ENCODE measurements at places on chromosomes 2 and 18.

GRCh38 chr2:153071090-153071489 is 352.7 kb downstream of the ARL6IP6 start:
- no peak for DNase-seq

- no peak for DNase-seq
These were observed 433.2 kb upstream of the RGPD4 start for GRCh38 chr2:107393516-107393915.

DNA sequence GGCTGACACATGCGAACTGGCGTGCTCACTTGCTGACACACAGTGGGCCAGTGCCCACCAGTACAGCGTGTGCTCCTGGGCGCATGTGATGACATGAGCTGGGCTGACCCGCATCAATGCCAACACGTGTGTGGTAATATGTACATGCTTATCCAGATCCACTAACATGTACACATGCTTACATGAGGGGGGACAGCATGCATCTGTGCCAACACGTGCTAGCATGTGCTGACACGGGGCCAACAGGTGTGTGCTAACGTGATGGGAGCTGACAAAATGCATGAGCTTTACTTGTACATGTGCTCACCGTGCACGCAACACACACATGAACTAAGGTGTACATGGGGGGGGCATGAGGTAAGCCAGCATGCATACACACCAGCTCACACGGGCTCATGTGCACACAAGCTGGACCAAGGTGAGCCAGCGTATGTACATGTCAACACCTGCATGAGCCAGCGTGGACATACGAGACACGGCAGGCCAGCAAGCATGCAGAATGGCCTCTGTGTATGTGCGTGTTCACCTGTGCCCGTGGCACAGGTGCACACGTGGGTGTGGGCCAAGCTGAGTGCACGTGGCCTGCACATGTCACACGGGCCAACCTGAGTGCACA is 28.5 kb downstream of the GPC1 start:
- peak; percentile 9 for DNase-seq

DNA sequence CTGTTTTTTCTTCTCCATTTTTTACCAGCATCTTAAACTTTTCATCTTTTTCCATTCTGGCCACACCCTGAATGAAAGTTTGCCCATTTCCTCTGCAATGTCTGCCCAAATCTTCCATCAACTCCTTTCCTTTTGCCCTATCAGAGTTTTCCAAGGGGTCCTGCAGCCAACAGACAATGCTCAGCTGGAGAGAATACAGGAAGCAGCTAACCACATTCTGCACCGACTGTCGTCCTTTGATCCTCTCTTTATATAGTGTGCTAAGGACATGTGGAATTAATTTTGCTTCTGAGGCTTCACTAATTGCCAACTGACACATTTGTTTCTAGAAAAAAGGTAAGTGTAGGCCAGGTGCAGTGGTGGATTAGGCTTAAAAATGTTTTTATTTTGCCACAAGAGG is 50.5 kb upstream of the DLX2 start:
- no peak for DNase-seq

- DNase-seq = no peak
These were observed 129.8 kb upstream of the FSIP2 start for GRCh38 chr2:185608799-185609198.

DNA sequence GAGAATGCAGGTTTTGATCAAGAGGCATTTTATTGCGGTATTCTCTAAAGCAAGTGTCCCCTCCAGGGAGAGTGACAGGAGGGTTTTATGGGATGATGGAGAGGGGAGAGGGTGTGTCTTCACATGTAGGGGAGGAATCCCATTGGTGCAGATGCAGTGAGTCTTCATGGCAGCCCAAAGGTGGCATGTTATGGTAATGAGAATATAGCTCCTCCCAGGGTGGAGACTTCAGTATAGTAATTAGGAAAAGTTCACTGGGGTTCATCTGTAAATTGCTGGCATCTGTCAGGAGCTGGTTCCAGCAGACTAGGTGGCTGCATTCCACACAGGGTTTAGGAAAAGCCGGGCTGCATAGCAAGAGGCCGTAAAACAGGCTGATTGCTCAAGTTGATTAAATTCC is 230.7 kb upstream of the CCDC68 start:
- DNase-seq = no peak

DNA sequence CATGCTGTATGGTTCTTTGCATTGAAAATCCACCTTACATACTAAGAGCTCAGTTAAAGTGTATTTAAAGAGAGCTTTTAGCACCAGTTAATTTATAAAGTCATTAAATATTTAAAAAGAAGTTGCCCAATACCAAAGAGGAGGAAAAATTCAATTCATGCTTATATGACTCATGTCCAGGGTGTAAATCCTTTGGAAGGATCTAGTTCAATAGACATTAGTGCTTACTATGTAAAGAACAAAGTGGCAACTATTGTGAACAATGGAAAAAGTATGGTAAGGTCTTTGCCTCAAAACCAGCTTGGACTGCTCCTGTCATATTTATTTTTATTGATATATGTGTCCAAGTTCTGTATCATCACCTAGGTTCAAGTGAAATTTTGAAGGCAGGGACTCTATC is 90.5 kb downstream of the SCN9A start:
- no peak for DNase-seq
